MM.1S (cell line): ENCODE measurements at places on chromosomes 11 and 22.
A peak's percentile ranks its signal among the peaks of the same experiment; 100 is the strongest.

DNA sequence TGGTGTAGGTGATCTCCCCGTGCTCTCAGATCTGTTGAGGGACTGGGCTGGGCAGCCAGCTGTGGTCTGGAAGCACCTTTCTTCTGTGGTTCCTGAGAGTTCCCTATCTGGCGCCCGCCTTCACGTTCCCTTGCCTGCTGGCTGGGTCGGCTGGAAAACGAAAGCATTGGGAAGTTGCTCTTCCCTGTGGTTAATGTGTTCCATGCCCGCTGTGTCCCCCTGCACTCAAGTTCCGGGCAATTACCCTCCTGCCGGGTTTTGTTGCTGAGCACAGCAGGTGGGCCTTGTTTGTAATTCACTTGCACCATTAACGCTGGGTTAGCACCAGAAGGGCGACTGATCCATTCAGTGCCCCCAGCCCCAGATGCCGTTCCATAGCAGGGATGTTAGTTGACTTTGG lies 134.1 kb downstream of the GRIK4 start:
- DNase-seq: no peak

DNA sequence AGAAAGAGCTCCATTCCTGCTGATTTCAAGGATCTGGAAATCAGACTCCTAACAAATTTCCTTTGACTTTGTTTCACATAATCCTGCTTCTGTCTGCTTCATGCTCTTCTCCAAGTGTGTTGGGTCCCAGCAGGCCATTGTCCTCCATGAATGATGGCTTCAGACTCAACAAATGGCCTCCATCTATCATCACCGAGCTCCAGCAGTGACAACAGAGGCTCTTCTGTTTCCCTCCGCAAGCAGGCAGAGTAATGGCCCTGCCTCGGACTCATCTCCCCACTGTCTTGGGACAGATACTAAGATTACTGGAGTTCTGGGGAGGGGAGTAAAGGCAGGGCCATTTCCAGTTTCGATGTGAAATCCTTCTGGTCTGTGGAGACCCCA lies 127.3 kb downstream of the TENM4 start:
- DNase-seq: no peak

GRCh38 chr11:91790346-91791170 lies 434.1 kb upstream of the FAT3 start:
- DNase-seq: no peak

DNA sequence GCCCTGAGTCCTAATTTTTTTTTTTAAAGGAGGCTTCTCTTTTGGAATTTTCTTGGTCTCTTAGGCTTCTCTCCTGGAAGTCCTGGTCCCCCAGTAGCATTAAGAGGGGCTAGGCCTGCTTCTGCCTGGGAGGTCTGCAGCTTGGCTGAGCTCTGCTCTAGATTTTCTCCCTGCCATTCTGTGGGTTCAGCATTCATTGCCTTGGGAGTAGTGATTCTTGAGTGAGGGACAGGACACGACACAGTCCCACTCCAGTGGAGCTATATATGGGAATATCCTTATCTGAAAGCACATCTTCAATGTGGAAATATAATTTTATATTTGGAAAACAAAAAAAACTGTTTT lies 3.7 kb downstream of the IGSF22 start:
- DNase-seq: no peak

DNA sequence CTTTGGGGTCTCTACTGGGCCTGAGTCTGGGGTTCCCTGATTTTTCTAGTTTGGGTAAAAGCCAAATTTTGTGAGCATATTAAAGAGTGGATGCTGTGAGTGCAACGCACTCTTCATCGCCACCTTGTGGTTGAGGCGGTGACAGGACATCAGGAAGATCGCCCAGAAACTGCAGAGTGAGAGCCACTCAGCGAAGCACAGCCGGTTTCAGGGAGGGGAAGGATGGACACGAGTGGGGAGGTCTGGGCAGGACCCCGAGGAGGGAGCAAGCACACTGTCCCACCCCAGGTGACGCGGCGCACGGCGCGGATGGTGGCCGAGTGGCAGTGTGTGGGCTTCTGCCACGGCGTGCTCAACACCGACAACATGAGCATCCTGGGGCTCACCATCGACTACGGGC lies 9.1 kb downstream of the SELENOO start:
- peak; percentile 67 for DNase-seq

DNA sequence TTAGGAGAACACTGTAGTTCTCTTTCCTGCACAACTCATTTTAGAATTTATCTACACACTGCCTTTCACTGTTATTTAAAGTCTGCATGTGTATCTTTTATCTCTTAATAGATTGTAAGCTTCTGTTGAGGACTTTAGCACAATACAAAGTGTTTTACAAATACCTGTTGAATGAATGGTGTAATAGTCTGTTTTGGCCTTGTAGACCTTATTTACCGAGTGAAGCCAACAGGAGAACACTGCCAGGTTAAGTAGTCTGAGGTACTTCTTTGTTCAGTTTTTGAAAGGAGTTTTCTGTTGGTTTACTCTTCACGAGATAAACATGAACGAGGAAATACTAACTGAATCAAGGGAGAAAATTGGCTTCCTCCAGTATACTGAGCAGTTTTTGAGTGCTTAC lies 31.0 kb downstream of the SIK2 start:
- DNase-seq: no peak

GRCh38 chr11:4577761-4578160 lies 3.8 kb upstream of the OR52I2 start:
- DNase-seq: no peak

DNA sequence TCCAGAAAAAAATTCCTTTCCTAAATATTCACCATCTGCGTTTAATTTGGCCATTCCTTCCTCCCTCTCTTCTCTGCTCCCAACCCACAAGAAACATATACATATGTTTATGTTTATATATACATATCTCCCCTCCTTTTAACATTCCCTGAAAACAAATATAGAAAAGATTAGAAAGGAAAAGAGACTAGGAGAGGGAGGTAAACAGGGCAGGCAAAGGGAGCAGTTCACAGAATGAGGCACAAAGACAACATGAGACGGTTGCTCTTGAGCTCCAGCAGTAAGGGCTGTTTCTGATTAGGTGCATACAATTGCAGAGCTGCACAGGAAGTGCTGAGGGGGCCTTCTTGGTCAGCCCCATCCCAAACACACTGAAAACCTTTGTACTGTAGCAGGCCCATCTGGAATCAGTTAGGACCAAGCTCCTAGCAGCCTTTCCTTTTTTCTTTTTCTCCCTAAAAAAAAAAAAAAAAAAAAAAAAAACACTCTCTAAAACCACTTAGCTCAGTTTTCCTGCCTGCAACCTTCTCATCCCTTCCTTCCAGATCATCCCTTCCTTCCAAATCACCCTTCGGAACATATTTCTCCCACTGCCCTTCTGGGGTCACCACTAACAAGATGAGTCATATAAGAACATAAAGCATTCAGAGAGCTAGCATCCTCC lies 57.0 kb downstream of the RBFOX2 start:
- no peak for DNase-seq

DNA sequence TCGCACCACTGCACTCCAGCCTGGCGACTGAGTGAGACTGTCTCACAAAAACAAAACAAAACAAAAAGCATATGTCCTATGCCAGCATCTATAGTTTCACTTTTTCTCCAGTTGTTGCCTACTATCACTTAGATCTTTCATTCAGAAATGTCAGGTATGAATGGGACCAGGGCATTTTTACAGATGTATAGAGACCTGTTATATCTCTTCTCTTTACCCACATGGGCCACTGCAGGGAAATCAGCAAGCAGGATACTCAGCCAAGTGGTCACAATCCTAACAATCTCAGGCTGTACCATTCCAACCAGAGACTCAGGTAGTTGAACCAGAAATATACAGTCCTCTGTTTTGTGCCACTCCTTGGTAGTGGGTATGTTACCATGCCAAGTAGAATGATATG lies 16.0 kb upstream of the SREBF2 start:
- DNase-seq: no peak

- no peak for DNase-seq
These were observed 97.7 kb downstream of the LARGE2 start for GRCh38 chr11:46020084-46020599.

DNA sequence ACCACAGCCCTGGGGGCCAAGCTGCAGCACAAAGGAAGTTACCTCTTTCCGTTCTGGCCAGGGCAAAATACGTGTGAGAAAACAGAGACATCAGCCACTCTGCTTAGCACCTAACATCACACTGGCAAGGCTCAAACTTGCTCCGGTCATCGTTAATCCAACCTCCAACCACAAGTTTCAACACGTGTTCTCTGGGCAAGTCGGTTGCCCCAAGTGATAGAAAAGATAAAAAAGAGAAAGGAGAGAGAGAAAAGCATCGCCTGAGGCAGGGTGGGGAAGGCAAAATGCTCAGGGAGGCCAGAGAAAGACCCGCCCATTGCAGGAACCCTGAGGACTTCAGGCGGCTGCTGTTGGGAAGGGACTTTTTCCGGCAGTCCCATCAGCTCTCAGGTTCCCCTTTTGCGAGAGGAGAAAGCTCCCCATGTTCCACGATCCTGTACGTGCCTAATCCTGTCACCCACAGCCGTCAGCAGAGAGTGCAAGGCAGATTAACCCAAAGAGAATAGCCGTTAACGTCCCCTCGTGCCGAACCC lies 18.5 kb upstream of the B4GALNT4 start:
- DNase-seq: peak; percentile 82

- DNase-seq: no peak
These were observed 53.7 kb downstream of the ARHGEF12 start for GRCh38 chr11:120389693-120390584.

DNA sequence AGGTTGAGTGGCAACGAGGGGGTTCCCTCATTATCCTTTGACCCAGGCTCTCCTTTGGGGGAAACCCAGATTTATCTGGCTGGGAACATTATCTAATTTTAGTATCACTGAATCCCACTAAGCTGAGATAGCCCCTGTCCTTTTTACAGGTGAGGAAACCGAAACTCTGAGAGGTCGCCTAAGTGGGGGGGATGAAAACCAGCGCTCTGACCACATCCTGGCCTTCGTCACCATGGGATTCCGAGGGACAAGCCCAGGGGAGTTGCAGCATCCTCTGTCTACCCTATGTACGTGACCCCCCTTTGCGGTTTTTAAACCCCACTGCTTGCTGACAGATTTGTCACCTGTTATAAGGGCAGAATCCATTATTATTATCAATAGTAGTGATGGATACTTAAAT lies 61.0 kb downstream of the ISX start:
- DNase-seq: peak; percentile 67

DNA sequence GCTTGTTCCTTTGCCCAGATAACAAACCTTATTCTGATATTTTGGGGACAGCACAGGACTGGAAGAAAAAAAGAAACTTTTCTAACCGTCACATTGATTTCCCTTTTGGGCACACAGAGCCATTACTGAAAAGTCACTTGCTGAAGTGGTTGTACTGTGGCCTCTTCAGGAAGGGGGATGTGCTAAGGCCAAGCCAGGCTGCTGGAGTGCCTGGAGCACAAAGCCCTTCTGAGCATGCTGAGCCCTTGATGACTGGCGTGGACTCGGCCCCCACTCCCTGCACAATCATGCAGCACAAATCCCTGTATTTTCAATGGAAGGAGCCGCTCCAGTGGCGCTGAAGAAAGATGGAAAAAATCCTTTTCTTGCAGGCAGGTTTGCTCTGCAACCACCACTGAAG lies 164.2 kb downstream of the NTM start:
- DNase-seq: no peak

DNA sequence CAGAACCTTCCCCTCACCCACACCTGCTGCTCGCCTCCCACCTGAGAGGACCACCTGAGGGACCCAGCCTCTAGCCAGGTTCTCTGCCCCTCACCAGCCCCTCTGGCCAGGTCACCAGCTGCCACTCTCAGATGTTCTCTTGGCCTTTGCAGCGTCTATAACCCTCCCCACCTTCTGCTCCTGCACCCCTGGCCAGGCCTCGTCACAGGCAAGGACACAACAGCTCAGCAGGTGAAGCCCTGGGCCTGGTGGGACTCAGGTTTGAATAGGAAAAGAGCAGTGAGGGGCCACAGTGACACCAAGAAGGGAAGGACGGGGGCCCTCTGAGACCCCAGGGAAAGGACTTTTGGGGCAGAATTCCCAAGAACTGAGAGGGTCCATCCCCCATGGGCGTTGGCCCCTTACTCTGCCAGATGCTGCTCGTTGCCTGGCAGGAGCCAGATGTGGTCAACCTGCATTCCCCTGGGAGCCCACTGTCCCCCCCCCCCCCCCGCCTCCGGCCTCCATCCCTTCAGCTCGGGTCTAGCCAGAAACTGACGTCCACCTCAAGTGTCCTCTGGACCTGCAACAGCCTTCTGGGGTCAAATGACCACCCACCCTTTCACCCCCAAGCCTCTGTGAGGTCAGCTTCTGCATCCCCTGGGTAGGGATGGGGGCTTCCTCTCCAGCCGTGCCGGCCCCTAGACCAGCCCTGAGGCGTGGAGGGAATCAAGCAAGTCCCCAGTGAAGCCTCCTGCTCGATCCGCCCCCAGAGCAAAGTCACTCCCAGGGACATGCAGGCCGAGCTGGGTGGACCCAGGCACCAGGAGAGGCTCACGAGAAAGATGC lies 28.7 kb downstream of the SBF1 start:
- DNase-seq: no peak

DNA sequence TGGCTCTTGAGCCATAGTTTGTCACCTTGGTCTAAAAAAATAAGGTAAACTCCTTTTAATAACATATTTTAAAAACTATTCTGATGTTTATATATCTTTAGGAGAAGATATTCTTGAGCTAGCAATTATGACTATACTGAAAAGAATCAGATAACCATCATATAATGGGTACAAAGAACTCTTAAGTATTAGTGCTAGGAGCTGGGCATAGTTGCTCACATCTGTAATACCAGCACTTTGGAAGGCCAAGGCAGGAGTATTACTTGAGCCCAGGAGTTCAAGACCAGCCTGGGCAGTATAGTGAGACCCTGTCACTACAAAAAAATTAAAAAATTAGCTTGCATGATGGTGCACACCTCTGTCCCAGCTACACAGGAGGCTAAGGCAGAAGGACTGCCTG lies 54.0 kb upstream of the B3GNT6 start:
- no peak for DNase-seq

- no peak for DNase-seq
These were observed 134.7 kb downstream of the CEP164 start for GRCh38 chr11:117462183-117462863.

DNA sequence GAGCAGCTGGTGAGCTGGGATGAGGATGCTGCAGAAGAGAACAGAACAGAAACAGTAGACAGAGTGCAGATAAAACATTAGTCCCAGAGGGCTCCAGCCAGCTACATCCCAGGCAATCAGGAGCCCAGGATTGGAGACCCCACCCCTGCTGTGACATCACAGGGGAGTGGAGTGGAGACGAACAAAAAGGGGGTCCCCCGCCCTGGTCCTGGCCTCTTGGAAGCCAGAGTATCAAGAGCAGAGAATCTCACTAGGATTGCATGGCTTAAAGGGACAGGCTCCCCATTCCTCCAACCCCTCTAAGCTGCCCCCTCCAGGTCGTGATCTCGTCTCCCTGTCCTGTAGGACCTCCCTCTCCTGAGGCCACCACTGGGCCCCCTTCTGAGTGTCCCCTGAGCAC lies at the start of gene P2RX3:
Gene P2RX3, plus strand, starts transcription at position 211 of the 400 bp plus-strand sequence. CDS start 199 bp downstream, outside the sequence.
- no peak for DNase-seq

- DNase-seq: no peak
These were observed 3.8 kb downstream of the SERPING1 start for GRCh38 chr11:57601297-57601696.

- no peak for DNase-seq
These were observed 52.0 kb downstream of the ARHGEF12 start for GRCh38 chr11:120388261-120388660.

- DNase-seq: no peak
These were observed 293.2 kb downstream of the ETS1 start for GRCh38 chr11:128294001-128294670.

- no peak for DNase-seq
These were observed 30.2 kb downstream of the LRP5 start for GRCh38 chr11:68342459-68343158.
